ENCODE measurements at places on chromosomes 5 and 9.
A peak's percentile ranks its signal among the peaks of the same experiment; 100 is the strongest.

- DNase-seq, result no peak
Observed at GRCh38 chr9:125337236-125337635, 75.6 kb downstream of the GAPVD1 start.

GRCh38 chr5:137022725-137023124 lies 476.4 kb downstream of the SPOCK1 start:
- no peak for DNase-seq

- DNase-seq, result peak; percentile 19
Observed at GRCh38 chr5:73957397-73958001, 331.5 kb downstream of the ARHGEF28 start.

- DNase-seq, result no peak
Observed at GRCh38 chr5:80998590-80998979, 38.4 kb downstream of the RASGRF2 start.

GRCh38 chr9:129131300-129132145 lies 20.3 kb downstream of the PTPA start:
- peak; percentile 71 for DNase-seq

DNA sequence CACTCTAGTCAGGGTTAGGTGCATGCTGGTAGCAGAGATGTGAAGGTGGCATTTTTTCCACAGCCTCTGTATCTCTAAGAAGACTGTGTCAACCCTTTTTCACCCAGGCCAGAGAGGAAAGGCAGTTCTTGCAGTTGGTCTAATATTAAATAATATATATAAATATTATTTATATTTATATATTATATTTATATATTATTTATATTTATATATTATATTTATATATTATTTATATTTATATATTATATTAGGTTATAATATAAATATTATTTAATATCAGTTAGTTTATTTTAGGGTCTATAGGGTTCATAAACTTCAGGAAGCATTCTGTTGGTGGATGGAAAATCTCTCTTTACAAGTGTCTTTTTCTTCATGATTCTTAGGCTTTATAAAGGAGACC lies 218.6 kb upstream of the DMRTA1 start:
- DNase-seq, result no peak

DNA sequence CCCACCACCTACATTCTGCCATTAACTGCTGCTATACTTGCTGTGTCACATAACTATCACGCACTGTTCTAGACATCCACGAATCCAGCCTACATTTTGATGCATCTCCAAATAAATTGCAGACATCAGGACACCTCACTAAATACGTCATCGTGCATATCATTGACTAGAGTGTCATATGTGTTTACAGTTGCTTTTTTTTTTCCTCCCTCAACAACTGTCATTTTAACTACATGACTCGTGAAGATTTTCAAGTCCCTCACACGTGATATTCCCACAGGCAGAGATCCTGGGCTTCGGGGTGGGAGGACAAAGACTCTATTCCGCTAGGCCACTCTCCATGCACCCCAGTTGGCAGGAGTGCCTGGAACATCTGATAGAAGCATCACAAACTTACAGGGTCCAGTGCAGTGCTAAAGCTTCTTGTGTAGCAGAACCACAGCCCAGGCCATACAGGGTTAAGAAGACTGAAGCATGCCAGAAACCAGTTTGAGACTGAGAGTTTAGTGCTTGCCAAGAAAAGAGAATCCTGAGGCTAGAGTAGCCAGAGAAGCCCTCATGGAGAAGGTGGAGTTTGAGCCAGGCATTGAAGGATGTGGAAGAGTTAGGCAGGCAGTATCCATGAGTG lies 1.1 kb downstream of the PCYOX1L start:
- DNase-seq, result no peak

DNA sequence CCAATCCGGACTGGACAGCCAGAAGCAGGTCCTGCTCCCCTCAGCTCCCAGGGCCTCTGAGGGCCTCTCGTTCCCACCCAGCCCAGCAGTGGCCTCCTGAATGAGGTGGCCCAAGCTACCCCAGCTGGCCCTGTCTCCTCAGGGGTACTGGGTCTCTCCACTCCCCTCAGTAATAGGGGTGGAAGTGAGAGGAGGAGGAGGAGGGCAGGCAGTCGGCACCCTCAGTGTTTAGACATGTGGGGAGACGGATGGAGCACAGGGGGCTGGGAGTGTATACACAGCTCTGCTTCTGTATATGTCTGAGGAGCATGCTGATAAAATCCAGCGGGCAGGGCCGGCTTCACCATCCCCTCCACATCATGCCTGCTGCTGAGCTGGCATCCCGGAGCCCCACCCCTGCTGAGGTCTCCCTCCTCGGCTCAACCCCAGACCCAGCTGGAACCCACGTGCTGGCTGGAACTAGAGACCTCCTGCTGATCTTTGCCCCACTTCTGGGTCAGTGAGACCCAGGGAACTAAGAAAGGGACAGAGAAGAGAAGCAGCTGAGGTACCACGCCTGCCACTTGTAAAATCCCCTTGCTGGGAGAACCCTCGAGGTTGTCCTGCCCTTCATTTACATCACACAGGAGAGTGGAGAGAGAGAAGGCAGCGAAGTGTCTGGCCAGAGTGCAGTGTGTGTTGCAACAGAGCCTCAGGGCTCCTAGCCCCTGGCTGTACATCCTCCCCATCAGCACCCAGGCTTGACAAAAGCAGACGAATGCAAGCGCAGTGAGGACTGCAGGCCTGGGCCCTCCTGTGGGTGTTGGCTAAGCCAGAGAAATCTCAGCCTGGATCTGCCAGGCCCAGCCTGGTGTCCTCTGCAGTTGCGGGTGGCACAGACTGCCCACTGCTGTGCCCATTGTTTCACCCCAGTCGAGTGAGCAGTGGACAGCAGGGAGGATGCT lies 77.5 kb downstream of the PSD2 start:
- no peak for DNase-seq

DNA sequence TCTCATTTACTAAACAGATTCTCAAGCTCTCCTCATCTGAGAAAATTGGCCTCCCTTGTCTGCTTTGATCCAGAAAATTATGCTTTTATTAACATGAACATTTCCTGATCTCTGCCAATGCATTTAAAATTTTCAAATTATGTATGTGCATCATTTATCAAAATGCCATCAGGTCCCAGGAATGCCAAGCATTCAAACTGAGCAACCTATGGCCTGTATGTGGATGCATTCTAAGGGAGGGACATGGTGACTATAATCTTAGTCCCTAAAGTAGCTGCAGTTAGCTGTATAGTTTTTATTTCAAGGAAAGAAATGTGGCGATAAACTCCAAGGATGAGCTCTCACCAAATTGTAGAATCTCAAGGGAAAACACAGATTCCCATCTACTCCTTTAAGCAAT lies 9.7 kb upstream of the RORB start:
- peak; percentile 16 for DNase-seq

DNA sequence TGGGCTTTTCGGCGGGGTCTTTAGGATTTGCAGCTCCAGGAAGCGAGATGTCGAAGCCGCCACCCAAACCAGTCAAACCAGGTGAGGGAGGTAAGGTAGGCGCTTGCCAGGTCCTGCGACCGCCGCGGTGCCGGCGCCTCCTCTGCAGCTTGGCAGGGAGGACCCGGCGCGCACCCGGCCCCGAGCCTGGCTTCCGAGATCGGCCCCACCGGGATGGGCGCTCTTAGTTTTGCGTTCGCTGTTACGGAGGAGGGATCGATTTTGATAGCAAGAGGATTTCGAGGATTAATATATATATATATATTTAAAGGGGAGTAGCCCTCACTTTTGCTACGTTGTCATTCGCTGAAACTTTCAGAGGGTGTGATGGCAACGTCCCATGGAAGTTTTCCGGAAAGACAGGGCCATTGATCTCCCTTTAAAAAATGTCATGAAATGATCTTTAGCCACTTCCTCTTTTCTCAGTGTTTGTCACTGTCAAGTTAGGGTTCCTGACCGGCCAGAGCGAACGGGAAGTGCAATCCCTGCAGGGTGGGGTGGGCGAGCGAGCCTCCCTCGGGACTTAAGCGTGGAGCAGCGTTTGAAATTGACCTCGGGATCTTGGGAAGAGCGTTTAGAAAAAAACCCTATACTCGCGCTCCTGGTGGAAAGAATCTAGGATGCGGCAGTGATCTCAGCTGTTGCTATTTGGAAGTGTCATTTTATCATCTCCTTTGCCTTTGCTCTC lies 495 bp downstream of the OSTF1 start:
- peak; percentile 89 for DNase-seq

- DNase-seq, result peak; percentile 43
Observed at GRCh38 chr5:137148655-137149054, 350.5 kb downstream of the SPOCK1 start.

DNA sequence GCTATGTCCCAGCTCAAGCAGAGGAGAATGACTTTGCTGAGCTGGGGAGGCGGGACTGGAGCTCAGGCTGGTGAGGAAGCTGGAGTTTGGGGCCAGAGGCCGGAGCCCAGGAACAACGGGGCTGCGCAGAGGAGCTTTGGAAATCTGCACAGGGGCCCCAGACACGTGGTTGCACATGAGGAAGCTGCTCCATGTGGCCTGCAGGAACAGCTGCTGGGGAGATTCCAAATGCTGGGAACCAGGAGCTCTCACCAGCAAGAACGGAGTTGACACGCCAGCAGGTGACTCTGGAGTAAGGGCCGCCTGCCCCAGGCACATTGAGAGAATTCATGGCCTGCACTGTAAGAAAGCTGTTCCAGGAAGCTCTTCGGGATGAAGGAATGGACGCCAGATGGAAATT lies 91.0 kb downstream of the OLFM1 start:
- no peak for DNase-seq

DNA sequence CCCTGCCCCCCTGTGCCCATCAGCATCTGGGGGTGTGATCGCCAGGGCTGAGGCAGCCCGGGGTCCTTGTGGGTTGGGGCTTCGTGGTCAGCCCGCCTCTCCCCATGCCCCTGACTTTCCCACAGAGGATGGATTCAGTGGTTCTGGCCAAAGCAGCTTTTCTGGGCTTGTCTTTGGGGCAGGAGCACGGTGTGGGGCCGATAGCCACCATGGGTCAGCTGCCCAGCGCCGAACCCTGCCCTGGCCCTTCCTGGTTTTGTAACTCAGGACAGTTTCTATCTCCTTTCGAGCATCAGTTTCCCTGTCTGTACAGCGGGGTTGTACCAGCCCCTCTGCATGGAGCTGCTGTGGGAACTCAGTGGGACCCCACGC lies 77.1 kb downstream of the HMCN2 start:
- no peak for DNase-seq

DNA sequence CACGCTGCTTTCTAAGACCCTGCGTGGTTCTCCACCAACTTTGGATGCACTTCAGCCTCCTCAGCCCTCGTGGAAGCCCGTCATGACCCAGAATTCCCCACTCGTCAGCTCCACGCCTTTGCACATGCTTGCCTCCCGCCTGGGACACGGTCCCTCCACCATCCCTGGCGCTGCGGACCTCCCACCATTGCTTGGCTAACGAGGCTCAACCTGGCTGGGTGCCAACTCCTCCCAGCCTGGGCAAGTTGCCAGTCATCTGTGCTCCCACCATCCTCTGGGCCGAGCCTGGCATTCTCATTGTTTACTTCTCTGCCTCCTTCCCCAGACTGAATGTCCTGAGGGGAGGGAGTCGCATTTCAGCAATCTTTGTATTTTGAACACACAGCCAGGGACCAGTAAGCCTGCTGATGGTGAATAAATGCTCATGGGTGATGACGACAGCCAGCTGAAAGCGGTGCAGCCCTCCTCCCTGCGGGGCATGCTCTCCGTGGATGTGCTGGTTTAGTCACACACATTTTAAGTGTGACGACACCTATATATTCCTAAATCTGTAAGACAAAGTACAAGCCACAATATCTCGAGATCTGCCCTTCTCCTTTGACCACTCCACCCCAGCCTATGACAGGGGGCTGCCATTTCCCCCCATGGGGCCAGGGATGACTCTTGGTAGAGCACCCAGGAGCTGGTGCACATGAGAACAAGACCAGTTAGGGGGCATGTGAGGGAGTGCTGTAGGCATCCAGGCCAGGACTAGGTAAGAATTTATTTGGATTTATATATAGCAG lies 37.6 kb downstream of the ANKRD33B start:
- DNase-seq, result no peak
